ENCODE measurements at places on chromosomes 3 and 15.

DNA sequence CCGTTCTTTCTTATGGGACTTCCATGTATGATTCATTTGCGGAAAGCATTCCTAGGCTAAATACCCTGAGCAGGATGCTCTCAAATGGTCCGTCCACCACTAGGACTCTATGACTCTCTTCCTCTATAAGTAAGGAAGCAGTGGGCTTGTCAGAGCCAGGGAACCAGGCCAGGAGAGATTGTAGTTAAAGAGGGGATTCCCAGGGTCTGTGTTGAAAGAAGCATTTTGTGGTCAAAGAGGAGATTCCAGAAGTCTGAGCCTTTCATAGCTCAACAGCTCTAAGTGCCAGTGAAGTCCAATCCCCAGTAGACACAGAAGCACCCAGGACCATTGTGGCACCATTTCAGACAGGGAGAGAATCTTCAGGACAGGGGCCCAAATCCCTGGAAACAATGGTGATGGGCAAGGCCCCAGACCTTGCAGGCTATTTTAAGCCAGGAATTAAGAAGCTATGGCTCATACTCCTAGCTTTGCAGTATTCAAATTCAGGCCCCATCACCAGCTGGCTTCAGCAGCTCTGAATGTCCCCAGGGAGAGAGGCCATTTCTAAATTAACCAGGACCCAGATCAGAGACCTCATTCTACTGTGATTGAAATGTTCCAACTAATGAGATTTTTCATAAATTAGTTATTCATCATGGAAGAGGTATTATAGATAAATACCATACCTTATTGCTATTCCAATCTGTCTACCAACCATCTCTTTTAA, 81.7 kb downstream of the CD47 start:
- DNase-seq, result no peak

DNA sequence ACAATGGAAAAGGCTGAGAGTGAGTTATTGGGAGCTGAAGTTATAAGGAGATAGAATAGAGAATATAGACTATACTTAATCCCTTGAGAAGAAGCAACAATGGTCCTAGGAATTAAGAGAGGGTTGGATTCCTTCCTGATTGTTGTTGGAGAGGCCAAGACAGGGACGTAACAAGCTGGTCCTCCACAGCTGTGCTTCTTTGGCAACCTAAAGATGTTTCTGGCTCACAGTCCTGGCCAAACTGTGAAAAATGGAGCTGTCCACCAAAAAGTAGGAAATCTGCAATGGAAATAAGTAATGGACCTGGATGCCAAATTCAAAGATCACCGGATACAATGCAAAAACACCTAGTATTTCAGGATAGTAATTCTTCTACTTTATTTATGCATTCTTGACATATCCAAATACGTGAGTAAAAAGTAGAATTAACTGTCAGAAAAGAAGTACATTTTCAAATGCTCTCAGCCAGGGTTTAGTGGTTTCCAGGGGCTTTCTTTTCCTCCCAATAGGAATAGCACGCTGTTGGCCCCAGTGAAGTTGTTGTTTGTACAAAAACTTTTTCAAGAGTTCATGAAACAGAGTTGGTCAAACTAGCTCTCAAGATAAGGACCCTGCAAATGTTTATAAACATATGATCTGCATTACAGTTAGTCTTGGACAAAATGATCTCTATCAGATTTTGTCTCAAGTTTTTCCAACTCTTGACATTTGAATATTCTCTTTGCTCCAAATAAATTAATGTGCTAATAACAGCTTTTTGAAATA, 28.3 kb downstream of the CERS3 start:
- no peak for DNase-seq

- no peak for DNase-seq
Measured at GRCh38 chr3:182508919-182509711, 284.2 kb upstream of the ATP11B start.

- no peak for DNase-seq
Measured at GRCh38 chr15:49239105-49239504, 69.1 kb downstream of the GALK2 start.

- no peak for DNase-seq
Measured at GRCh38 chr3:40588406-40588805, 63.6 kb downstream of the ZNF621 start.

DNA sequence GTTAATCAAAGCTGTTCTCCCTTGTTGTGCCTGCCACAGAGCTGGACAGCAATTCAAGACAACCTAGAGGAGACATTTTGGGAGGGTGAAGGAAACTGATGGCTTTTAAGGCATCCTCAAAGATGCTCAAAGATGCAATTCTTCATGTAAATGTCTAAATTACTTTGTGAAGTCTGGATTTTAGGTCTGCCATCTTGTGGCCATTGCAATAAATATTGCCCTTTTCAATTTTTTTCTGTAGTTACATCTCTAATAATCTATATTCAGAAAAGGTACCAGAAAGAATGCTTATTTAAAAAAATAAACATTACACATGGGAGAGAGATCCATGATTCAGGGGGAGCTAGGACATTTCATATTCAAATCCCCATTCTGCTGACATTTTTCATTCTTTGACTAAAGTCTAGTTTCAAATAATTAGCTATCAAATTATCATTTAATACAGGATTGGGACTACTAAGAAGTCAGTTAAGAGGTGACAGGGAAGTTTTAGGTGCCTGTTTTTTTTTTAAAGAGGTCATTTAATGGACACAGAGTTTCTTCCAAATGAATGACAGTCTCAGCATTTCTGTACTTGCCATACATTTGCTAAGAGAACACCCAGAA, 259.8 kb upstream of the WNT5A start:
- DNase-seq, result no peak

GRCh38 chr15:42139596-42139995, 16.8 kb downstream of the PLA2G4F start:
- no peak for DNase-seq

DNA sequence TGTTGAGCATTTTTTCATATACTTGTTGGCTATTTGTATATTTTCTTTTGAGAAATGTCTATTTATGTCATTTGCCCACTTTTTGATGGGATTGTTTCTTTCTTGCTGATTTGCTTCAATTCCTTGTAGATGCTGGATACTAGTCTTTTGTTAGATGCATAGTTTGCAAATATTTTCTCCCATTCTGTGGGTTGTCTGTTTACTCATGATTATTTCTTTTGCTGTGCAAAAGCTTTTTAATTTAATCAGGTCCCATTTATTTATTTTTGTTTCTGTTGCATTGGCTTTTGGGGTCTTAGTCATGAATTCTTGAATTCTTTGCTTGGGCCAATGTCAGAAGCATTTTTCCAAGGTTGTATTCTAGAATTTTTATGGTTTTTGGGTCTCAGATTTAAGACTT, 251.7 kb downstream of the WNT5A start:
- no peak for DNase-seq

DNA sequence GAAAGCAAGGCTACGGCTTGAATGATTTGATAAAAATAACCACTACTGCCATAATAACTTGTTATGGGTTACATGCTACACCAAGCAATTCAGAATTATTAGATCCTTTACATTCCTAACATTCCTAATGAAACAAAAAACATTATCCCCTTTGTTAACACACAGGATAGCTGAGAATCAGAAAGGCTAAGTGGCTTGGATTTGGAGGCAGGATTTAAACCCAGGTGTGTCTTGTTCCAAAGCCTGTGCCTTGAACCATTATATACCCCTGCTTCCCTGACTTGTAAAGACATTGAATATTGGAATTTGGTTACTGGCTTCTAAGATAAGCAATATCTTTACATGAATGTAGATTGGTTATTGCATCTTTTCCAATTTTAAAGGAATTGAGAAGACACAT, 417.1 kb upstream of the GOLIM4 start:
- DNase-seq, result no peak

DNA sequence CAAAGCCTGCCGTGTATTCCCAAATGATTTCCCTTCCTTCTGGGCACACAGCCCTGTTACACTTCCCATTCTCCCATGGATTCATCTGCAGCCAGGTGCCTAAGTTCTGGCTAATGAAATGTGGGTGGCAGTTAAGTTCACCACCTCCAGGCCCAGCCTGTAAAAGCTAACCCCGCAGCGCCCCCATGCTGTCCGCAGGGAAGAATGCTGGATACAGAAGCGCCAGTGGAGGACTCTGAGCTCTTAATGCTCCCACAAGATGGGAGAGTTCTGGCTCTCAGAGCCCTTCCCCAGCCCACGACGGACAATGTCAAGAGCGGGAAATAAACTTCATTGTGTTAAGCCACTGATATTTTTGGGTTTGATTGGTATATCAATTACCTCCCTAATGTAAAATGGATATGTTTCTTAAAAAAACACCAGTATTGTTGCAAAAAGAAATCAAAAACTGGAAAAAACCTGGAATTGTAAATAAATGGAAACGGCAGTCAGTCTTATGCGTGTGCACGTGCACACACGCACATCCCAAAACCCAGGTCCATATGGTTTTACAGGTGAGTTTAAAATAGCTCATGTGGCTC, 37.7 kb upstream of the FGD5 start:
- peak; percentile 72 for DNase-seq

DNA sequence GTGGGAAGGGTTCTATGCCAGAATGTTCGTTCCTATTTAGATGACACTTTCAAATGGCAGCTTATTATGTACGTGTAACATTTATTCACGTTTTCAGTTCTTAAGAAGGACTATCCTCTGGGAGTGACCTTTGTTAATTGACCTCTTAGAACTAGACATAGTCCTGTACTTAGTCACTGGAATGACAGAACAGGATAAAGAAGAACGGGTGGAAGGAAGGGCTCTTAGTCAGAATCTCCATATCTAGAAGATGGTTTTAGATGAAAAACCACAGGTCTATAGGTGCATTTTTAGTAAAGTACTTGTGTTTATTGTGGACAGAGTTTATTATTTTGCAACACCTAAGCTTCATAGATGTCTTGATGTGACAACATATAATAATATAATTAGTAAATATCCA, 6.5 kb downstream of the METTL6 start:
- no peak for DNase-seq

DNA sequence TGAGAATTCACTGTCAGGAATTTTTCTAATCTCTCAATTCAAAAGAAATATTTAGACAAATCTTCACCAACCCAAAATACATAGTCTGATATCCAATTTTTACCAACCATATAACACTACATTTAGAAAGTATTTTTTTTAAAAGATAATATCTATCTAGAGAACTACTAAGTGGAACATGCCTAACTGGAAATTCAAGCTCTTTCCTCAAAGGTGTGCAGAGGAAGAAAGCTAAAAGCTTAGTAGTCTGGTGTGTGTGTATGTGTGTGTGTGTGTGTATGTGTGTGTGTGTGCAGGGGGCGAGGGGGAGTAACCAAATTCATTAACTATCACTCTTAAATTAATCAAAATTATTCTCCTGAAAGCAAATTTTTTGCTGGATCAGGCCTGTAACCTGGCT, 797.3 kb downstream of the NAALADL2 start:
- no peak for DNase-seq

GRCh38 chr3:177689077-177689476, 491.8 kb upstream of the TBL1XR1 start:
- no peak for DNase-seq

DNA sequence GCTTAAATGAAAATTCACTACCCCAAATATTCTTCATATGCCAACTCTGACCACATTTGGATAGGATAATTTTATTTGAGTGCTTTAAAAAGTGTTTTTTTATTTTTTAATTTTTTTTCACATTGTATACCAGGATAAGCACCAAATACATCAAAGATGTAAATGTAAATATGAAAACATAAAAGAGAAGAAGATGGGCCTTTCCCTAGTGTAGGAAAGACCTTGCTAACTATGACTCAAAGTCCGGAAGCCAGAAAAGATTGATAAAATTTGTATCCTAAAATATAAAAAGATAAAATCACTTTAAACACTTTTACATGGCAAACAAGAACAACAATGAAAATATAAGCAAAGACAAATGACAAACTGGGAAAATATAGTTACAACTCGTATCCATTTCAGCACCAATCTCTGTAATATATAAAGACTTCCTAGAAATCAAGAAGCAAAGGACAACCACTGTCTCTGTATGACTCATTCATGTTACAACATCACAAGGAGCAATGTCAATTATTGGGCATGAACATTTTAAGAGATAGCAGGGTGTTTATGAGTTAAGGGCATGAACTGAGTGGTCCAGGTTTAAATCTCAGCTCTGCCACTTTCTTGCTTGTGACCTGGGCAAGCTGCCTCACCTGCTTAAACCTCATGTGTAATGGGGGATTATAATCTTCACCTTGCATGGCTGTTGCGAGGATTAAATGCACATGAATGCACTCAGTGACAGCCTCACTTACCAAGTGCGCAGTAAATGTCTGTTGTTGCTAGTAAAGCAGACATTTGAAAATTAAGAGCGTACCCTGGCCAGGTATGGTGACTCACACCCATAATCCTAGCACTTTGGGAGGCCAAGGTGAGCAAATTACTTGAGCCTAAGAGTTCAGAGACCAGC, 25.3 kb upstream of the ARHGEF3 start:
- no peak for DNase-seq

DNA sequence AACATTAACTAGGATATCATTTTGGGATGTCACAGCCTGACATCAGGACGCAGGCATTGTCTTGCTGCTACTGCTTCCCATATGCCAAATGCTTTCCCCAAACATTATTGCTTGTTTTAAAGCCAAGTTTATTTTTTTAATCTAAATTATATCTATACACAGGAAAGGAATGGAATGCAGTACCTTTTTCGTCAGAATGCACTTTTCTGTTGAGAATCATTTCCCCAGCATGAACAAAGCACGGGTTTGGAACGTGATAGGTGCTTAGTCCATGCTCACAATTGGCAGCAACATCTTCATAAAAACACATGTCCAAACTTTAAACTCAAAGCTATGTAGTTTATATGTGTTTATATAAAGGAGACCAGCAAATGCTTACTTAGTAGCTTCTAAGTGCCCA, 26.1 kb downstream of the PXK start:
- DNase-seq, result no peak

DNA sequence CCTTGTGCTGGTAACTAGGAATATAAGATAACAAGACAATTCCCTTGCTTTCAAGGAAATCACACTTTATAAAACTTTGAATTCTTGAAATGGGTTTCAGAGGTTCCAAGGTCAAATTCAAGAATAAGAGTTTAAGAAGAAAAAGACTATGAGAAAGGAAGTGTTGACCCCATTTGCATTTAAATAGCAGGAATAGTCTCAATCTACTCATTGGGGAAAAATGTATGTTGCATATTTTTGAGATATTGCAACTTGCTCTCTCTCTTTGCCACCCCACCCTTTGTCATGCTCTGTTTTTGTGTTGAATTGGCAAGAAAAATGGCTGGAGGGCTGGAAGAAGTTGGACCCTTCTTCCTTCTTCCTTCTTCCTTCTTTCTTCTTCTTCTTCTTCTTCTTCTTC, 699.2 kb downstream of the TUSC7 start:
- no peak for DNase-seq

Measured in iPS DF 19.7 (cell line).